Activated T-cell treated with anti-CD3 and anti-CD28 coated beads for 48 hours (primary cell): ENCODE measurements at places on chromosomes 7 and 10.

- no peak for DNase-seq
These were observed 37.7 kb downstream of the CFAP58 start for GRCh38 chr10:104391150-104391968.

DNA sequence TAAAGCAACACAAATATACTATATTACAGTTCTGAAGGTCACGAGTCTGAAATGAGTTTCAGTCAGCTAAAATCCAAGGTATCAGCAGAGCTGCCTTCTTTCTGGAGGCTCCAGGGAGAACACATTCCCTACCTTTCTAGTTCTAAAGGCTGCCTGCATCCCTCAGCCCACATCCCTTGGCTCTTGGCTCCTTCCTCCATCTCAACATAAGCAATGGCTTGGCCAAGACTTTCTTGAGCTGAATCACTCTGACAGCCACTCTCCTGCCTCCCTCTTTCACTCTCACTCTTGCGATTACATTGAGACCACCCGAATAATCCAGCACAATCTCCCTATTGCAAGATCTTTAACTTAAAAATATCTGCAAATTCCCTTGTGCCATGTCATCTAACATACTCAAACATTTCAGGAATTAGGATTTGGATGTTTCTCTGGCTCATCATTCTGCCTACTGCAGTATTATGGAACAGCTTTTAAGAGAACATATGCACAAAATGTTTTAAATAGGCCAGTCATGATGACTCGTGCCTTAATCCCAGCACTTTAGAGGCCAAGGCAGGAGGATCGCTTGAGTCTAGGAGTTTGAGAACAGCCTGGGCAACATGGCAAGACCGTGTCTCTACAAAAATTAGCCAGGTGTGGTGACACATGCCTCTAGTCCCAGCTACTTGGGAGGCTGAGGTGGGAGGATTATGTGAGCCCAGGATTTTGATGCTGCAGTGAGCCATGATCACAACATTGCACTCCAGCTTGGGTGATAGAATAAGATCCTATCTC is 144.2 kb upstream of the VSTM2A start:
- DNase-seq = no peak

DNA sequence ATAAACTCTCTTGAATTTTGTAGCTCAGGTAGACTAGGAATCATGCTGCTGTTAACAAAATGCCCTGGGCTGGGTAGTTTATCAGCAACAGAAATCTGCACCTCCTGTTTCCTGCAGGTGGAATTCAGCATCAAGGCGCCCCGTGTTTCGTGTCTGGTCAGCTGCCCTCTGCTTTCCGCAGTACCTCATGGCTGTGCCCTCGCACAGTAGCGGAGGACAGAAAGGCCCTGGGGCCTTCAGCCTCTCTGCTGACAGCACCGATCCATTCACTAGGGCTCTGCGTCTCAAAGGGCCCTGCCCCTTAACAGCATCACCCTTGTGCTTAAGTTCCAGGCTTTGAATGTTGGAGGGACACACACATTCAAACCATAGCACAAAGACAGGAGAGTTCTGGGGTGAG is 90.0 kb downstream of the DYNC2I1 start:
- DNase-seq = no peak

- DNase-seq = no peak
These were observed 101.6 kb upstream of the PPIF start for GRCh38 chr10:79245539-79246208.

- DNase-seq = no peak
These were observed 34.5 kb upstream of the RBM20 start for GRCh38 chr10:110609605-110610004.

DNA sequence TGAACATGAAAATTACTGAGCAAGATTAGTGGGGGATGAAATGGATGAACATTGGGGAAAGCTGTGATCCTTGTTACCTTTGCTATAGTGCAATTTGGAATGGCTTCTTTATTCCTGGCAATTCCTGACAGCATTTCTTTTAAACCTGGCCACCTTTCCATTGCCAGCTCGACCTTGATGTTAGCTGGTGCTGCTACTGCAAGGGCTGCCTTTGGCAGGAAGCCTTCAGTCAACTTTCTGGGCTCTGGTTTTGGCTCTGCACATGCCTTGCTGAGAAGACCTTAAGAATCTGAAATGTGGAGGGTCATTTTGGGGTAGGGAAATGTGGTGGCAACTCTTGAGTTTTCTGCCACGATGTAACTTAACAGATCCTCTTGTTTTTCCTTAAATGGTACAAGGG is 64.7 kb downstream of the KAT6B start:
- no peak for DNase-seq

- DNase-seq = no peak
These were observed 204.7 kb downstream of the TAX1BP1 start for GRCh38 chr7:27944643-27945042.

GRCh38 chr7:120813546-120814252 is 44.2 kb downstream of the TSPAN12 start:
- DNase-seq = no peak

DNA sequence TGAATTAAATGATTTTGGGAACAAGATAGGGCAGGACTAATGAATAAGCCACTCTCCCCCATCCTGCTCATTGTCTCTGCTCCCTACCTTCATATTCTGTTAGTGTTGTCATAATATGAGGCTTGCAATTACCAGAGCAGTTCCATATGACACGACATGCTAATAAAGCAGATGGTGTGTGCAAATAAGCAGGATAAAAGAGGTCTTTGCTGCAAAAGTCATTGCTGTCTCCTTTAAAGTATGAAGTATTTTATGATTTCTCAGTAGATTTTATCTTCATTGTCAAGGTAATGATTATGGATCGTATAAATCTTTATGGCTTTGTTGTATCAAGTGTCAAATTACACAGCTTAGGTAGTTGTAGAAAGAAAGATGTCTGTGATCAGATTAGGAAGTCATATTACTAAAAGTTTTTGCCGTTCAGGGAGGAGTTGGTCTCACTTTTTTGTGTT is 114.8 kb downstream of the SDK1 start:
- no peak for DNase-seq

GRCh38 chr10:103747193-103747865 is 108.0 kb downstream of the SH3PXD2A start:
- DNase-seq = no peak
